Activated CD4-positive, alpha-beta T cell treated with anti-CD3 and anti-CD28 coated beads, Interleukin-2, Interleukin-6, amounts not matched to agents 100 ng/mL and 50 ng/mL, durations not matched to agents 16 hours and 8 hours (primary cell): ENCODE measurements at places on chromosomes 3 and 15.

DNA sequence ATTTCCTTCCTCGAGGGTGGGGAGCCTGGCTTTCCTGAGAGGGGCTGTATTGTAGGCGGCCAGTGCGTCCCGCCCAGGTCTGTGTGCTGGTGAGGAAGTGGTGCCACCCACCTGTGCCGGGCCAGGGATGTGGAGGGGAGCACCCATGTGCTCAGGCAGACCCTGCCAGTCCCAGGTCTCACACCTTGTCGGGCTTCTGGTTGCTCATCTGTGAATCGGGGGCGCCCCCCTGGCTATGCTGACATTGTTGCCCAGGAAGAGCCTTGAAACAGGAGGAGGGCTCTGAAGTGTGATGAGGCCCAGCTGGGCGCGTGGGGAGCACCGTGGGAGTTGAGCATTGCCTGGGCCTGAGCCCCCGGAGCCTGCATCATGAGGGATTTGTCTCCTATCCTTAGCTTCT, 4.8 kb downstream of the FBLN2 start:
- DNase-seq = no peak

GRCh38 chr3:157871838-157872460, 234.3 kb downstream of the SHOX2 start:
- no peak for DNase-seq

- no peak for DNase-seq
Measured at GRCh38 chr3:14876921-14877333, 58.2 kb downstream of the FGD5 start.

- peak; percentile 16 for DNase-seq
Measured at GRCh38 chr3:132522353-132522752, 74.7 kb upstream of the ACKR4 start.

GRCh38 chr3:143559296-143559695, 289.0 kb downstream of the SLC9A9 start:
- DNase-seq = no peak
